ENCODE measurements at places on chromosomes 13 and 19.
A peak's percentile ranks its signal among the peaks of the same experiment; 100 is the strongest.

DNA sequence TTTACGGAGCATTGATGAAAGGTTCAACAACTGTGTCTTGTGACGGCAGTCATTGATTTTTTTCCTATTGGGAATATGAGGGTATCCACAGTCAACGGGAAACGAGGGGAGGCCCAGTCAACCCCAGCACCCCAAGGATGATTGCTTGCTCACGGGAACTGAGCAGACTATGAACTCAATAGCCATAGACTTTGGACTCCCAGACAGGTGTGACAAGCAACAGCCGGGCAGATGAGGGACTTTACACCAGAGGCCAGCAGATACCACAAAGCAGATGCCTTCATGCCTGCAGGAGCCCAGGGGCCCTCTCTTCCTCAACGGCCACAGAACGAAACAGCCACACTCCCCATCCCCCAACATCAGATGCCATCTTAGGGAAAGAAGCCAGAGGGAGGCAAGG is 80.3 kb upstream of the FLT1 start:
- DNase-seq, result no peak

GRCh38 chr13:24124789-24125476 is 35.6 kb upstream of the SPATA13 start:
- DNase-seq, result no peak

DNA sequence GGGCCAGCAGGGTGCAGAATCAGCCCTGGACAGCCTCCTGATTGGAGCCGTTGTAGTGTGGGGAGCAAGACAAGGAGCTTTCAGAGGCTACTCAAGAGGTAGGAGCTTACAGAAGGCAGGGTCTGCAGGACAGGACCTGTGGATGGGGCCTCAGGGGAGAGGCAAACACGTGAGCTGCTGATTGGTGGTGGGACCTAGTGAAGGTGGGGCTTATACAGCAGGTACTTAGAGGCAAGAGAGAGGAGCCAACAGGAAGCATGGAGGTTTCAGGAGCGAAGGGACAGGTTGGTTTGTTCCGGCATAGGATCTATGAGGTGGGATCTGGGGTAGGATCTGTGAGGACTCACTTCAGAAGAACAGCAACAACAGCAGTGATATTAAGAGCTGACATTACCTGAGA is 32.4 kb downstream of the ZSWIM4 start:
- DNase-seq, result no peak

DNA sequence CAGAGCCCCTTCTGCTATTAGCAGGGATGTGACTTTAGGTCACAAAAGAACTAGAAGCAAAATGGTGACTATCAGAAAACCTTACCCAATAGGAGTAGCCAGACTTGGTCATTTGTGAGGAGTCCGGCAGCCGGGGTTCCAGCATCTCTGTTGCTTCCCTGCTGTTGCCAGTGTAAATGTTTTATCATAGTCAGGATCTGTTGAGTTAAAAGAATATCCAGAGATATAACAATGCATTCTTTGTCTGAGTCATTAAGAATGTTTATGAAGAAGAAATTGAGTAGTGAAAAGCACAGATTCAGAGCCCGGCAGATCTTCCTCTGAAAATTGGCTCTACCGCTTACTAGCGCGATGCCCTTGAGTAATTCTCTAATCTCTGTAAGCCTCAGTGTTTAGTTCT is 84.2 kb downstream of the COL4A2 start:
- DNase-seq, result no peak

- no peak for DNase-seq
These were observed 421.0 kb upstream of the MIR17HG start for GRCh38 chr13:90926459-90926858.

DNA sequence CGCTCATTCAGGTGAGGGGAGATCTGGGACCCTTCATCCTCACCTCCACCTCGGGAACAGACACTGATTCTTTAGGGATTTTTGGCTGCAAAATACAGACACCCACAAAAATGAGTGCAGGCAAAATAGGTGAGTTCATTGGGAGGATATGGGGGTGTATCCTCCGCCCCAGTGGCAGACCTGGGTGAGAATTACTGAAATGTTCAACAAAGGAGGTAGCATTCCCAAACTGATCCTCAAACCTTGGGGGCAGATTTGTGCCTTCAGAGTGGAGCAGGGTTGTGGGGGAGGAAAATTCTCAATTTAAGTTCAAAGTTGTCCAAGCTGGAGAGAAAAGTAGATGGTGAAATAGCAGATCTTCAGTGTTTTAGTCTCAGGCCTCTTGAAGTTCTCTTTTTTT is 31.3 kb upstream of the SIN3B start:
- no peak for DNase-seq

DNA sequence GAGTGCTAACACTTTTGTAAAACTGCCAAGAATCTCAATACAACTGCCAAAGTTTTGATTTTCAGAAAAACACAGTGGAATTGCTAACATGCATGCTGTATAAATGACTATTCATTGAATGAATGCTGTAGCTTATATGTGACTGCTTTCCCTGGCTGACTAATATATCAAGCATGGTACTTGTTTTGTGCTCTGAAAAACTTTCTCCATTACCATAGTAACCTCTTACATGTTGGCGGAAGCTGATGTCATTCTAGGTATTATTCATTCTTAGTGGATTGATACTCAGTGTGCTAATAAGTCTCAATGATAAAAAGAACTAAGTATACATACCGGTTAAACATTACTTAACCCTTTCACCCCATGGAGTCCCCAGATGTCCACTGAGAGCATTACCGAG is 166.1 kb upstream of the MYO16 start:
- DNase-seq, result no peak

- DNase-seq, result no peak
These were observed 1323.9 kb upstream of the SPRY2 start for GRCh38 chr13:81664872-81665271.

- DNase-seq, result no peak
These were observed 43.3 kb downstream of the VWA8 start for GRCh38 chr13:41917641-41918040.

- DNase-seq, result no peak
These were observed 3.6 kb downstream of the POU4F1 start for GRCh38 chr13:78599645-78600279.

DNA sequence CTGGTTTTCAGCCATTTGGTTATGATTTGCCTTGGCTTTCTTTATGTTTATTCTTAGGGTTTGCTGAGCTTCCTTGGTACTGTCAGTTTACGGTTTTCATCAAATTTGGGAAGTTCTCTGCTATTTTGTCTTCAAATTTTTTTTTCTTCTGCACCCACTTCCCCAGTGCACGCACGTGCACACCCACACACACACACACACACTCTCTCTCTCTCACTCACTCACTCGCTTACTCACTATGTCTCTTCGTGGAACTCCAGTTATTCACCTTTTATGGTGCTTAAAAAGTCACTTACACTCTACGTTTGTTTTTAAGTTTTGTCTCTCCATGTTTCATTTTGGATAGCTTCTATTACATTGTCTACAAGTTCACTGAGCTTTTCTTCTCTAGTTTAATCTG is 7.1 kb downstream of the AKAP11 start:
- no peak for DNase-seq

DNA sequence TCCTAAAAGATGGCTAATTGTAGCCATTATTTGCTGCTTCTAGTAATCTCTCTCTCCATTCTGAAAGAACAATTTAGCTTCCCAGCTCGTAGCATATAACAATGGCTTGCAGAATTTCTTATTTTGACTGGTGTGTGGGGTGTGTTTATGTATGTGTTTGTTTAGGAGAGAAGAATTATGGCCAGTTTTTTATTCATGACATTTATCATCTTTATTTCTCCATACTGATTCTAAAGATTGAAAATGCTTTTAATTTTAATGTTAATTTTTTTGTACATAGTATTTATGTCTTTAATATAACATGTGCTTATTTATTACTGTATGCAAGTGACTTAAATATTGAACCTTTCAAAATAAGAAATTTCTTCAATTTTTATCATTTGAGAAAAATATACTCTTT is 115.8 kb upstream of the TMTC4 start:
- DNase-seq, result no peak

GRCh38 chr13:107864543-107865317 is 350.6 kb downstream of the LIG4 start:
- peak; percentile 67 for DNase-seq

DNA sequence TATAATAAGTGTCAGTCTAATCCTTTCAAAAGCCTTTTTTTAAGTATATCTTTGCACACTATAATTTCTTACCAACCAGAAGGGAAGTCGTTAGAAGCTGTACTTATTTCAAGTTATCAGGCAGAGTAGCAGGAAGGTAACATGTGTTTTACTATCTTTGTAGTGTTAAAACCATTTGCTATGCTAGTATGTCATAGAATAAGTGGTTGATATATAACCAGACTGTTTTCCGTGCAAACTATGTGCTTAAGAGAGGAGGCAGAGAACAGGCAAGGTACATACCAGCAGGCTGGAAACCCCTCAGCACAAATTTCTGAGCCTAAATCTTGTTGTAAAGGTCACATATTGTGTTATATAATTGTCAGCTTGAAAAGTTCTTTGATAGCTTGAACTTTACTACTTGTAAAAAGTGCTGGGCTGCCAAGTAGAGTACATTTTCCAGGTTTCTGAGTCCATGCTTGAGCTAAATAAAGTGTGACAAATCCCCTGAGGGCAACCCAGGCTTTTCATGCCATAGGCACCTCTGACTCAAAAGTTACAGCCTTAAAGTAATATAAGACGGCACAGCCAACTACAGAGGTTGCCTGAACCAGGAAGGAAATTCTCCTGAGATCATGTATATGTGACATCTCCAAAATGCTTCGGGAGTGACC is 1297.4 kb downstream of the PCDH9 start:
- peak; percentile 68 for DNase-seq

- DNase-seq, result no peak
These were observed 46.8 kb downstream of the CD320 start for GRCh38 chr19:8261347-8261746.

- no peak for DNase-seq
These were observed 86.9 kb downstream of the FOXO1 start for GRCh38 chr13:40579535-40579934.

Data from HAP-1 (cell line).